ENCODE measurements at places on chromosomes 7 and 10.

- DNase-seq: no peak
These were observed 98.5 kb downstream of the WDR11 start for GRCh38 chr10:120949609-120950031.

DNA sequence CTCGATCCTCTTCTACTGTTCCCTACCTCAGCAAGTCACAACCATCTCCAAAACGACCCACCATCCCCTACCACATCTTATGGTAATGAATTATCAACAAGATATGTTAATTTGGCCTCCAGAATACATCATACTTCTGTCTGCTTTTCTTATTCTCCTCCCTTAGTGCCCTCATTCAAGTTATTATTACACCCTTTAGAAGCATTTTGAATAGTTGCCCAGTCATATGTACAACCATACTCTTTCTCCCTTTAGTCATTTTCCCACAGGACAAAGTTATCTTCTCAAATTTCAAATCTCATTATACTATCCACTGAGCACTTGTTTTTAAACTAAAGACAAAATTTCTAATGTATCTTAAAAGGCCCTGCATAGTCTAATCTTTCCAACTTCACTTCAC, 71.0 kb downstream of the GNAT3 start:
- no peak for DNase-seq

DNA sequence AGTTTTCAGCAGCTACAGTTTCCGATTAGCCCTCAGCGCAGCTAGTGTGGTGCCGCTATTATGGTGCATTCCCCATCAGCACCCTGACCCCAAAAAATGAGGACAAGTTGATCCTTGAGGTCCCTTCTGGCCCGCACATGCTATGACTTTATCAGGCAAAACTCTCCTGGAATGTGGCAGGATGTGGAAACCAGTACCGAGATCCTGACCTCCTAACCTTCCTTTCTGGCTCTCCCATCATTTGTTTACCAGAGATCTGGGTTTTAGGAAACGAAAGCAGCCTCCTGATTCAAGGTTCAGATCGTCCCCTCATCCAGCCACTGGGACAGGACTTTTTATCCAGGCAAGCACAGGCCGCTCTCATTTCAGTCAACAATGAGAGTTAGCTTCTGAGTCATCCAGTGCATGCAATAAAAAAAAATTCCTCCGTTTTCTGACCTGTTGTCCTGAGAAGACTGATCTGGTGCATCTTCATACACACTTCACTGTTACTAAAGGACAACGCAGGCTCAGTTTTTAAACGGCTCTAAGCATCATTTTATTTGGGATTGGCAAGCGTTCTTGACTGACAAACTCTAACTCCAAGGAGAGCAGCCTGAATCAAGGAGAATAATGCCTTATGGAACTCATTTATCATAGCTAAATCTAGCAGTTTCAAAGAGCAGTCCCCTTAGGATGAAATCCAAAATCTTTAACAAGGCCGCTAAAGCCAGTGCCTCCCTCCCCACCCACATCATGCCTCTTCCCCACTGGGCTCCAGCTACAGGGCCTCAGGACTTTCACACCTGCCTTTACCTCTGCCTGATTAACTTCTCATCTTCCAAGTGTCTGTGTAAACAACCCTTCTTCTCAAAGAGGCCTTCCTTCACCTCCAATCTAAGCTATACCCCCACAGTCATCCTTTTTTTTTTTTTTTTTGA, 17.1 kb downstream of the PDLIM1 start:
- peak; percentile 30 for DNase-seq

DNA sequence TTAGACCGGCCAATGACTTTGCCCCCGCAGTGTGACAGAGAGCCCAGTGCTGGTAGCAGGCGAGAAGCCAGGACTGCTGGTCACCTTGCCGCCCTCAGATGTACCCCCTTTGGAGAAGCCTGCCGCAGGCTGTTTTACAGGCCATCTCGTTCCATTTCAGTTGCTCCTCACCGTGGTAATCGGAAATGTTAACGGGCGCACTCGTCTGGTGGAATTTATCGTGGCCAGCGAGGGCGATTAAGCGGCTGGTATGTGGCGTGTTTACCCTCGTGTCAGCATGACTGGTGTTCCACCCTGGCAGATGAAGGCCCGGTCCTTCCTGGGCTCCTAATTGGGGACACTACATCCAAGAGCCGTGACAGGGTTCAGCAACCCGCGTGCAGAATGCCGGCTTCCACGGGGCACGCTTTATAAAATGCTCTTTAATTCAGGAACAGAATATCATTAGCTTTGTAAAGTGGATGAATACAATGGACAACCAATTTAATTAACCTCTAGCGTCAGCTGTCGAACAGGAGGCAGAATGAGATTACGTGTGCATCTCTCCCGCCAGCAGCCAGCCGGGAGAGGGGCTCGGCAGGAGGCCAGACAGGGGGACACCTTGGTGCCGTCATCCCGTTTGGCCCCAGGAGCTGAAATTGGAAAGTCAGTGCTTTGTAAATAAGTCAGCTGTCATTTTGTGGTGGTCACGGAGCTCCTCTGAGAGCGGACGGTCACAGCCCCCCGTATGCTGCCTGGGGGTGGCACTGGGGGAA, 108.3 kb downstream of the NKX6-2 start:
- no peak for DNase-seq

- DNase-seq: no peak
These were observed 39.3 kb upstream of the PODXL start for GRCh38 chr7:131595699-131596098.

DNA sequence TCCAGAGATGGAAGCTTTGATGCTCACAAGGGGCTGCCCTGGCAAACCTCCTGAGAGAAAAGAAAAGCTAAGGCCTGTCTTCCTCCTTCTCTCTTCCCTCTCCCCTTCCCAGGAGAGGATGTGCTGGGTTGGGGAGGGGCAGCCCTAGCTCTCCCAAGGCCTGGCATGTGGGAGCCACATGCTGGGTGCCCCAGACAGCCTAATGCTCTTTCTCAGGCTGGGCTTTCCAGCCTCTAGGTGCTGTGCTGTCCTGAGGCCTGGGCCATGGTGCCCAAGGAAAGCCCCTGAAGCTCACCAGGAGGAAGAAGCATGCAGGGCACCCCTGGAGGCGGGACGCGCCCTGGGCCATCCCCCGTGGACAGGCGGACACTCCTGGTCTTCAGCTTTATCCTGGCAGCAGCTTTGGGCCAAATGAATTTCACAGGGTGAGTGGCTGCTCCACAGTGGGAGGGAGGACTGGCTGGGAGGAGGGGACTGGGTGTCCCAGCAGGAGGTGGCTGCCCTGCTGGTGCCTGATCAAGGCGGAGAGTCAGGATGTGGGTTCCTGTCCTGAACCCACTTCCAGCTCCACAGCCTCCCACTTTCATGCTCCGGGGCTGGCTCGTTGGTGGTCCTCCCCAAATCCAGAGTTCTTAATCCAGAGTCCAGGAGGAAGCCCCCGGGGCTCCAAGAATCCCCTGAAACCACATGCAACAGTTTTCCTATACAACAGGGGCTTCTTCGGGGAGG, 1.7 kb downstream of the CPA5 start:
- DNase-seq: no peak

GRCh38 chr7:48301201-48301600, 129.9 kb downstream of the ABCA13 start:
- no peak for DNase-seq

GRCh38 chr7:115356139-115356746, 434.3 kb downstream of the MDFIC start:
- DNase-seq: no peak

DNA sequence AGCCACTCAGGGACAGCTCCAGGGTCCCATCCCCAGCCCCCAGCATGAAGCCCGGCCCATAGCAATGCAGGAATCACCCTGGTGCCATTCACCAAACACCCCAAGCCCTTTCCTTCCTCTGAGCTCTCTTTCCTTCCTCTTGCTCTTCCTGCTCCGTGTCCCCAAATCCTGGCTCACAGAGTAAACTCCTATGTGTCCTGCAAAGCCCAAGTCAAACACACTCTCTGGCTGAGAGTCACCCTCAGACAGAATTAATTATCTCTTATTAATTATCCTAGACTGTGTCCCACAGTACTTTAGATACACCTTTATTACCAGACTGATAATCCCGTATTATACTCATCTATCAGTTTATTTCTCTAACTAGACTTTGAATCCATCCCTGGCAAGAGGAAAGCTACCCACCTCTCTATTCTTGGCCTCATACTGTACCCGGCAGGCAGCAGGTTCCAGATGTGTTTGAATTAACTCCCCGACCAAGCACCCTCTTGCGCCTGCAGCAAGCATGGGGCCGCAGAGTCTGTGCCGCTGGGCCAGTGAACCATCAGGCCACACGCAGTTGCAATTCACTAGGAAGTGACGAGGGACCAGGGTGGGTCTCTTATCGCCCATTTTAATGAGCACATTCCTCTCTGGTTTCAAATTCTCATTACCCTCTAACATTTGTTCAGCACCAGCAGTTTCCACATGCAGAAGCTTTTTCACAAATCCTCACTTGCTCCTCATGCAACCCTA, 86.7 kb downstream of the PRKAG2 start:
- DNase-seq: no peak

DNA sequence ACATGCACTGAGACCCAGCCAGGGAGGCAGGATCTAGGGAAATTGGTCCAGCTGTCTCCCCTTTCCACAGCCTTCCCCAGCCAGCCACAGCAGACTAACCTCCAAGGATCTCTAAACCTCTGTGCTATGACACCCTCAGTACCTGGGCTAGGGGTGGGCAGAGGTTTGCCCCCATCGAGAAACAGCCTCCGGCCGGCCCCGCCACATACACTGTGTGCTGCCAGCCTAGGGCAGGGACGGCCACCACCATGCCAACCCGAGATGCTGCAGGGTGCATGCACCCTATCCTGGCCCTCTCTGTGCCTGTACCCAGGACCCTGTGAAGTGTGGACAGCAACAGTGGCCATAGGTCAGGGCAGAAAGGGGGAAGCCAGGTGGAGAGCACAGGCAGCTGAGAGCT, 58.1 kb downstream of the PARP12 start:
- DNase-seq: no peak

DNA sequence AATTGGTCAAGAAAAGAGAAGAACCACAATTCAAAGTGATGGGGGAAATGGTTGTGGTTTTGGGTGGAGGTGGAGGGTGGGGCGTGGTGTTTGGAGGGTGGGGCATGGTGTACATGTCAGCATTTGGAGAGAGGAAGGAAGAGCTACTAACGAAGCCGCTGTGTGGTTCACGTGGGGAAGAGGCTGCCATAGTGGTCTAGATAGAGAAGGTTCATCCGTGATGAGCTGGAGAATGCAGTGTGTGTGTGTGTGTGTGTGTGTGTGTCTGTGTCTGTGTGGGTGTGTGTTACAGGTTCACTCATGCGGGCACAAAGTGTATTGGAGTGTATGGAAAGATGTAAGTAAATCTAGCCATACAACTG, 6.1 kb upstream of the VCL start:
- DNase-seq: no peak

DNA sequence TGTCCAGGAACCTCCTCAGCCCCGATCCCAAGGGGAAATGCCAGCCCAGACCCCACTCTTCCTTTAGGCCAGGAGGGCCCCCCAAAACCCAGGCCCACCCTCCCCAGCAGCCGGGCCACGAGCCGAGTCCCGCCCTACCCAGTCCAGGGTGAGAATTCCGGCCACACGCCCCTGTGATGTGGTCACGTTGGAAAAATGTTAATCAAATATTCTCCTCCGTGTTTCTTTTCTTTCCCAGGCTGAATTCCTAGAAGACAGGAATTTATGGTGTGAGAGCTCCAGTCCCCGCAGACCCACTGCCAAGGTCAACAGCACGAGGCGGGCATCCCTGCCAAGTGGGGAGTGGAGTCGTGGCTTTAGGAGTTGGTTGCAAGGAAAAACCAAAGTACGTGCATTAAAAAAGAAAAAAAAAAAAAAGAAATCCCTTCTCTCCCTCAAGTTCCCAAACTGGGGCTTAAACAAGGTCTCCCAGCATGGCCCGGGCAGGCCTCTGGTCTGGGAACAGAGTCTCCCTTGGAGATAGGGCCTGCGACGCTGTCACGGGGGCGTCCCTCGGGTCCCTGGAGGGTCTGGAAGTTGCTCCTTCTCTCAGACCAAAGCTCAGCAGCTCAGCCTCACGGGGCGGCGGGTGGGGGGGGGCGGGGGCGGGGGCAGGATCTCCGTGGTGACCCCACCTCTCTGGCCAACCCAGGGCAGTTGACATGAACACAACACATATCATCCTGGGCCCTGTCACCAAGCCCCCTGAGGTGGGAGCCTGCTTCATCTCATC, 28.1 kb upstream of the ELN start:
- DNase-seq: no peak

DNA sequence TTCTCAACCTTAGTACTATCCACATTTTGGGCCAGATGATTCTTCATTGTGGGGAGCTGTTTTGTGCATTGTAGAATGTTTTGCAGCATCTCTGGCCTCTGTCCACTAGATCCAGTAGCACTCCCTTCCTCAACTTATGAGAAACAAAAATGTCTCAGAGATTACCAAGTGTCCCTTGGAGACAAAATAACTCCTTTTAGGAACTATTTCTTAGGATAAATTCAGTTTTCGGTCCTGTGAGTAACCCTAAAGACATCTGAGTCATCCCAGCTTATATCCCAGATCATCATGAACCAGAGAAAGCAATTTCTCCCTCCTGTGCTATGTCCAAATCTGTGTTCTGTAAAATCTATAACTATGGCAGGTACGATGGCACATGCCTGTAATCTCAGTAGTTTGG, 266.6 kb upstream of the PHYHIPL start:
- DNase-seq: no peak

DNA sequence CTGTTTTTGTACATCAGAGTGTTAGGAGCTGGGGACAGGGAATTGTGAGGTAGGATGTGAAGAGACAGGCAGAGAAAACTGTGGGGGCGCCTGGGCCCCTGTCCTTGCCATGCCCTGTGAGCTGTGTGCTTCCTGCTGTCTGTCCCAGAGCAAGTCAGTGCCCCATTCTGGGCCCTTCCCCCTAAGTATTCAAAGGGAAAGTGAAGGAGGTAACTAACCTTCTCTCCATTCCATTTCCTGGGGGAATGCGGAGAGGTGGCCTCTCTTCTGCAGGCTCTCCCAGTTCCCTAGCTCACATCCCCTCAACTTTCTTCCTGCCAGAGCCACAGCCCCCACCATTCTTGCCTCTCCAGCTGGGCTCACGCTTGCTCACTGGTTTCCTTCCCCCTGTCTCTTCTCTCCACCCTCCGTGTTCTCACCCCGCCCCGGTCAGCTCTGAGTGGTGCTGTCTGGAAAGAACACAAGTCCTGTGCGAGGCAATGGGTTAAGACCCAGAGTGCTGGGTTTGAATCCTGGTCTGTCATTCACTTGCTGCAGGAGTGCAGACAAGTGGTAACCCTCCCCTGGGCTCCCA, 9.7 kb upstream of the VSIR start:
- DNase-seq: no peak

GRCh38 chr10:81019029-81019890, 481.6 kb downstream of the SH2D4B start:
- peak; percentile 23 for DNase-seq

DNA sequence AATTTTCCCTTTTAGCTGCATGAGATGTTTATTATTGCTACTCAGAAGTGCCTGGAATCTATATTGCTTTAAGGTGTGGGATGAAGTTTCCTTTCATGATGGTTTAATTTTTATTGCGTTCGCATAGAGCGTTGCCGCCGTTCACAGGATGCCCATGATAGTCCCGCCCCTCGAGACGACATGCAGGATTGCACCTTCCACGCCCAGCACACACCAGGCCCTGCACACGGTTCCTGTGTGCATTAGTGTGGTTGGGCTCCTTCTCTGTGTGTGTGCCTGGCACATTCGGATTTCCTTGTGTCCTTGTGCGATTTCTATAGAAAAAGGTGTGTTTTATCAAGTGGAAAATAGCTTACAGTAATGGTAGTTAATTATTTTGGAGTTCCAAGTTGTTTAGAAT, 42.1 kb downstream of the MGMT start:
- DNase-seq: no peak

GRCh38 chr7:80526472-80526871, 14.6 kb upstream of the GNAT3 start:
- no peak for DNase-seq

Measured in NCI-H460 (cell line).